ENCODE measurements at places on chromosomes 11 and 22.

GRCh38 chr11:69554849-69555248, 73.4 kb downstream of the LINC01488 start:
- DNase-seq: no peak

- no peak for DNase-seq
Observed at GRCh38 chr22:26362471-26362870, 66.6 kb upstream of the ASPHD2 start.

DNA sequence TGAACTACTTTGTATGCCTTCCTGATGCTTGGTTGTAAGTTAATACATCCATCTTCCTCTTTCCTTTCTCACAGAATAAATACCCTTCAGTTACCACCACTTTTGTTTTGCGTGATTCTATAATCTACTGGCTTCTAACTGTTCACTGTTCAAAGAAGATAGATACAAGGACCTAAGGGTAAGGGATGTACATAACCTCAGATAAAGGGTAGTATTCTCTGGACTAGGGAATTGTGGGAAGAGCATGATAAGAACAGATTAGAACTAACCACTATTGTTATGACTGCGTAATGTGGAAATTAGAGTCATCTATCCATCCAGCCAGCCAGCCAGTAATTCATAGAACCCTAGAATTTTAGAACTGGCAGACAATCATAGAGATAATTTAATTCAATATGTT, 36.4 kb downstream of the MAP6 start:
- DNase-seq: no peak

DNA sequence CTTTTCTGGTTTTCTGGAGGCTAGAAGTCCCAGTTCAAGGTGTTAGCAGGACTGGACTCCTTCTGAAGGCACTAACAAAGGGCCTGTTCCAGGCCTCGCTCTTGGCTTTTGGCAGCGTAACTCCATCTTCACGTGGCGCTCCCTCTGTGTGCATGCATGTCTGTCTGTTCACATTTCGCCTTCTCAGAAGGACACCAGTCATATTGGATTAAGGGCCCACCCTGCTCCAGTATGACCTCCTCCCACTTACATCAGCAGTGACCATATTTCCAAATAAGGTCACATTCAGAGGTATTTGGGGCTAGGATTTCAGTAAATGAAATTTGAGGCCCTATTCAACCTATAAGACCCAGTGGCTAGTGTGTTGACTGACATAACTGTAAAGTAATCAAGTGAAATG, 20.0 kb downstream of the APLP2 start:
- DNase-seq: no peak

- no peak for DNase-seq
Observed at GRCh38 chr22:45303181-45303580, 6.6 kb upstream of the FAM118A start.

DNA sequence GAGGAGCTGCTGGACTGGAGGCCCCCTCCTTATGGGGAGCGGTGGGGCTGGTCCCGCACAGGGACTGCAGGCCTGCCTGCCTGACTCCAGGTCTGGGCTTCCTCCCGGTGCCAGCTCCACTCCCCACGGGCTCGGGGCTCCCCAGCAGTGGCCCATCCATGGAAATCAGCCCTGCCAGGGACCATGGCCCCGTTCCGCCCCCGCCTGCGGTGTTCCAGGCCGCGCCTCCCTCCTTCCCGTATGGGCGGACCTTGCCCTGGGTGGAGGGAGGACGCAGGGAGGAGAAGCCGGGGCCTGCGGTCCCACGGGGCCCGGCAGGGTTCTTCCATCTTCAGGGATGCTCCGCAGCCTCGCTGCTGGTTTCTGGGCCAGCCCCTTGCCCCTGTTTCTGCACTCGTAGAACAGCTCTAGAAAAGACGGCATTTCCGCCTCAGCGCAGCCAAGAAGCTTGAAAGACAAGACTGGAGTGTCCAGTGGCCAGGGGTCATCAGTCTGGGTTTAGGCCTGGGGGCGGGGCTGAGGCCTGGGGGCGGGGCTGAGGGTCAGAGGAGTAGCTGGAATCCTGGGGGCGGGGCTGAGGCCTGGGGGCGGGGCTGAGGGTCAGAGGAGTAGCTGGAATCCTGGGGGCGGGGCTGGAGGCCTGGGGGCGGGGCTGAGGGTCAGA, 1330.6 kb downstream of the BRD1 start:
- no peak for DNase-seq

GRCh38 chr11:112523951-112524350, 263.3 kb upstream of the PLET1 start:
- DNase-seq: no peak

GRCh38 chr11:119416606-119417580, 6.1 kb downstream of the THY1 start:
- no peak for DNase-seq

- DNase-seq: no peak
Observed at GRCh38 chr22:20113551-20114310, 2.2 kb upstream of the RANBP1 start.

DNA sequence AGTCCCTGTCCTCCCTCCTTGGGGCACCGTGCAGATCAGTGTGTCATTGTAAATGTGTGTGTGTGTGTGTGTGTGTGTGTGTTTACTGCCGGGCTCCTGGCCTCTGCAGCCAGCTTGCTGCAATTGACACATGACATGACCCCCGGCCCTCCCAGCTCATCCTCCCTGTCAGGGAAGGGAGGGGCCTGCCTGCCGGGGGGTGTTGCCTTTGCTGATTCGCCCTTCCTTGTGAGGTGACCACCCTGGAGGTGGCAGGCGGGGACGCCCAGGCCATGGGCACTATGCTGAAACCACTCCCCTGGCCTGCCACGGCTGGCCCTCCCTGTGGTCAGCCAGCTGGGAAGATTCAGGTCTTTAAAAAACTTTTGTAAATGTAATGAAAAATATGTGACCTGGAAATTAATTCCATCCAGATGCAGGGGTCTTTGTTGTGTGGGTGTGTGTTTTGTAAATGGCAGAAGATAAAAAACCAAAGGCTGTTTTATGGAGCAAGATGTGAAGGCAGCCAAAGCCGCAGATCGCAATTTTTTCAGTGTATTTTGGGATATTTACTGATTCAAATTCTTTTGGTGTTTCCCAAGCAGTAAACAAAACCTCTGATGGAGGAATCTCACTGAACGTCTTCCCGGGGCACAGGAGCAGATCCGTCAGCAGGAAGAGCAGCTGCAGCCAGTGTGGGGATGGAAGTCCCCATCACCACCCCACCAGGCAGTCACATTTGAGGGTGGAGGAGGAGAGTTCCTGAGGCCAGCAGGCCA, 23.2 kb downstream of the SHISAL1 start:
- no peak for DNase-seq

- no peak for DNase-seq
Observed at GRCh38 chr11:44592125-44592940, 26.9 kb downstream of the CD82 start.

GRCh38 chr11:119337581-119338317, 2.9 kb downstream of the C1QTNF5 start:
- DNase-seq: no peak

GRCh38 chr11:85167471-85167870, 459.7 kb downstream of the DLG2 start:
- DNase-seq: no peak

DNA sequence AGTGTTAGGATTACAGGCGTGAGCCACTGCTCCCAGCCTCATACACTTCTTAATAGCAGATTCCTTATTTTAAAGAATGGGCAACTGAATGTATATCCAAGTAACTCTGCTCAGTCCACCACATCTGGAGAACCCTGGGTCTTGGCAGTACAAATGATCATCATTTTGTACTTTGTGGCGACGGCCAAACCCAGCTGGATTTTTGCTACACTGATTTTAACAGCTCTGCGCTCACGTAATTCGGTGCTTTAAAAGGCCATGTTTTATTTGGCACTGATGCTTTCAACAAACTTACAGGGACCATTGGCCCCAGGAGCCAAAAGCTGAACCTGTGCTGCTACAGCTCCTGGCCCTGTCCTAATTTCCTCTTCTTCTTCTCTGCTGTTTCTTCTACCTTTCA, 60.8 kb upstream of the PDE3B start:
- DNase-seq: no peak

DNA sequence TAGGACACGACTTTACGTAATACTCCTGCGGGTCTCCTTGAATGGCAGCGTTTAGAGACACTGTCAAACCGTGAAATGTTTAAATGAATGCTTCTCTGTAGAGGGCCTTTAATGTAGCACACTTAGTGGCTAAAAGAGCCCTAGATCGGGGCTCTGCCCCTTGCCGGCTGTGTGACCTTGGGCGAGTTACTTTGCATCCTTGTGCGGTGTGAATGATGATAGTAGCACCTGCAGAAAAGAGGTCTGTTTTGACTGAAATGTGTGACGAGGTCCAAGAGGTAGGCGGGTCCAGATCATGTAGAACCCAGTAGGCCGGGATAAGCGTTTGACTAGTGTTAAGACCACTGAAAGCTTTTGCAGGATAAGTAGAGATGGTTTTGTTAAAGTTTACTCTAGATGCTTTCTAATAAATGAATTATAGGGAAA, 866 bp downstream of the MED17 start:
- peak; percentile 39 for DNase-seq

DNA sequence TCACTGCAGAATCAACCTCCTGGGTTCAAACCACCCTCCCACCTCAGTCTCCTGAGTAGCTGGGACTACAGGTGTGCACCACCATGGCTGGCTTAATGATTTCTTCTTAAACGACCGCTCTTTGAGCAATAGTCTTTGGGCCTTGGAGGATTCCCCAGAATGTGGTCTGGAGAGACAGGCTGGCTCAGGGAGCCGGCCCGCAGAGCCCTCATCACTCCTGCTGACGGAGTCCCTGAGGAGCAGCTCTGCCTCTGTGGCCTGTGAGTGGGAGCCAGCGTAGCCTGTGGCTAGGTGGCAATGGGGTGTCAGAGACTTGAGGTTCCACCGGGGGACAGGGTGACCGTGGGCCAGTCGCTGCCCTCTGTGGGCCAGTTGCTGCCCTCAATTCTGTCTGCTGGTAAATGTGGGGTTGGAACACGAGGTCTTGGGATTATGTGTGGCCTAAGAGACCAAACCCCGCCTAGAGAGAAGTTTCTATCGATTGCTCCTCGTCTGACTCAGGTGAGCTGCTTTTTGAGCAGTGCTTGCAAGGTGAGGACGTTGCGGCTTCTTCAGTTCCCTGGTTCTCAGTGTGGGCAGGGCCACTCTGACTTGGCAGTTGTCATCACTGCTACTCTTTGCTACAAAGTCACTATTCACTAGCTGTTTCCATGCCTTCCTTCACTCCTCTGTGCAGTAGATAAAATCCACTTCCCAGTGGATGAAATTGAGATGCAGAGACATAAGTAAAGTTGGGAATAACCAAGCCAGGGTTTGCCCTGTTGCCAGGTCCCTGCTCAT, 124.8 kb upstream of the NECTIN1 start:
- DNase-seq: no peak

DNA sequence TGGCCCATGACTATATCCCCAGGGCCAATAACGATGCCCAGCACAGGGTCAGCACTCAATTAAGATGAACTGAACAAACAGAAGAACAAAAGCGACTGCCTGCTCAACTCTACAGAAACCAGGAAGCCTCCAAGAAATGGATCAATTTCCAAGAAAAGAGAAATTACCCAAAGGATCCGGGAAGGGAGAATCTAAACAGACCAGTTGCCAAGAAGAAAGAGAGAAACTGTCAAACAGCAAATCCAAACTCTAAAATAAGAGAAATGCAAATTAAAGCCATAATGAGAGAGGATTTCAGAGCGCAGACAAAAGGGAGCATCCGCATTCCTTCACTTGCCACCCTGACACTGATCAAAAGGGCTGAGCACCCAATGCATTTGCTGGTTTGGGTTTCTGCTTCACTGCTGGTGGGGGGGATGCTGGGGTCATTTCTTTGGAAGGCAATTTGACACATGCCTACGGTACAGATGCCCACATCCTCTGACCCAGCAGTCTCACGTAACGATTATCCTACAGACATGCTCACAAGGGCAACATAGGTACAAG, 37.7 kb upstream of the RFPL3 start:
- DNase-seq: no peak

DNA sequence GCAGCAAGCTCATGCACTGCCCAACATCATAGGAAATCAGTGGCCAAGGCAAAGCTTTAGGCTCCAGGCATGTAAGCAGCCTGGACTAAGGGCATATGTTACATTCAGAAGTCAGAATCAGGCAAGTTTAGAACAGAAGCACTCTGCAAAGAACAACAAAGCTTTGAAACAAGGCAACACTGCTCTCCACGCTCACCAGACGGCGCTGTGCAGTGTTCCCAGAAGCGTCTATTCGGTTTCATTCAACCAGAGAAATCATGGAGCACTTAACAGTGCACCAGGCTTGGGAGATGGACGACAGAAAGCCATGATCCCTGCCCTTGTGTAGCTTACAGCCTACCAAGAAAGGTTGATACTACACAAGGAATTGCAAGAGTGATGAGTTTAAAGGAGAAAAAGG, 555.8 kb downstream of the BUD13 start:
- DNase-seq: peak; percentile 16

- no peak for DNase-seq
Observed at GRCh38 chr11:124551189-124551588, 7.7 kb upstream of the OR8B12 start.

DNA sequence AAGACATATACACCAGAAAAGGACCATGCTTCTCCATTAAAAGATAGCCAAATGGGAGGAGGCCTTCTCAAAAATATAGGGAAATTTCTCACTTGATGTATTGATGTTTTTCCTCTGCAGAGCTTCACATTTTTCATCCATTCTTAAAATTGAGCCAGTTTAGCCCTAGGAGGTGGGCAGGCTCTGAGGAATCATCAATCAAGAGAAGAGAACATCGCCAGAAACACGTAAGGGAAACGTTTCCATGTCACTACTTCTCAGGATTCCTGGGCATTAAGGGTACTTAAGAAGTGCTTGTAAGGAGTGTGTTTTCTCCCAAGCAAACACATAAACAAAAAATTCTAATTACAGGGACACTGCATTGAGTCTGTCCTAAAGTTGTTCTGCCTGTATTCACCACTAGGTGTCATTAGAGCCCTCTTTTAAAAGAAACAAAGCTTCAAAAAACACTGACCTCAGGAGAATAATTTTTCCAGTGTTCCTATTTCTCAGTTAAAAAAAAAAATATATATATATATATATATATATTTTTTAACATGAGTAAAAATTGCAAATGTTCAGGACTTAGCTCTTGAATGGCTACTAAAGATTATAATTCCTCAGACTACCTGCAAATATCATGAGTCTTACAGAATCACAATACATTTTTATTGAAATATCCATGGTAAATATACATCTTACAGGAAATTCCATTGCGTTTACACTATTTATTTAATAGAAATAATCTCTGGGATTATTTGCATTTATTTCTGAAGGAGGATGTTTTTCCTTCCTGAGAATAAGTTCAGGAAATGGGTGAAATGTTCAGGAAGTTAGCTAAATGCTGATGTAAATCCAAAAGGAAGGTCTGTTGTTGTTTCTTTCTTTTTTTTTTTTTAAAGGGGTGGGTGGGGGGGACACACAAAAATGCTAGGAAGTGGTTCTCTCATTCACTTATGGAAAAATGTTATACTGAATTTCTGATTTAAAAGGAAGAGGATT, 16.0 kb downstream of the FZD4 start:
- DNase-seq: no peak

GRCh38 chr22:48746789-48747425, 1080.8 kb downstream of the BRD1 start:
- no peak for DNase-seq

GRCh38 chr11:131402040-131402439, 31.6 kb downstream of the NTM start:
- no peak for DNase-seq

- DNase-seq: peak; percentile 24
Observed at GRCh38 chr11:95556342-95557163, 233.0 kb downstream of the FAM76B start.

Measured in activated CD4-positive, alpha-beta T cell treated with anti-CD3 and anti-CD28 coated beads, Interleukin-2, amount 50 U/mL, for 48 hours (primary cell).